Ecto neural progenitor cell (in vitro differentiated cells): ENCODE measurements at places on chromosomes 7 and 10.
A peak's percentile ranks its signal among the peaks of the same experiment; 100 is the strongest.

DNA sequence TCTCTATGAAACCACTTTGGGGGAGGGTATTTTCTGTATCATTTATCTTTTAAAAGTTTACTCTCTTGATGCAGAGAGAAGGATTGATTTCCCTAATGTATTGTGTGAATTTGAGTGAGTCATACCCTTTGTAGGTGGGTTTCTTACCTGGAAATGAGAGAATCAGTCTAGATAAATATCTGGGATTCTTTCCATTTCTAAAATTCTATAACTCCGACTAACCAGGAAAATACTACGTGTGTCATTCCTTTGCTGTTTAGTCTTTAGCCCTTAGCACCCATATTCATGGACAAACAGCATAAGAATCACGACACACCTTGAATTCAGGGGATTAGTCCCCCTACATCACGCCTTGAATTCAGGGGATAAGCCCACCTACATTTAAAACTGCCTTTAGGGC, 139.1 kb downstream of the GATA3 start:
- no peak for DNase-seq

- no peak for DNase-seq
These were observed 132.6 kb downstream of the MAPK8 start for GRCh38 chr10:48439031-48439430.

DNA sequence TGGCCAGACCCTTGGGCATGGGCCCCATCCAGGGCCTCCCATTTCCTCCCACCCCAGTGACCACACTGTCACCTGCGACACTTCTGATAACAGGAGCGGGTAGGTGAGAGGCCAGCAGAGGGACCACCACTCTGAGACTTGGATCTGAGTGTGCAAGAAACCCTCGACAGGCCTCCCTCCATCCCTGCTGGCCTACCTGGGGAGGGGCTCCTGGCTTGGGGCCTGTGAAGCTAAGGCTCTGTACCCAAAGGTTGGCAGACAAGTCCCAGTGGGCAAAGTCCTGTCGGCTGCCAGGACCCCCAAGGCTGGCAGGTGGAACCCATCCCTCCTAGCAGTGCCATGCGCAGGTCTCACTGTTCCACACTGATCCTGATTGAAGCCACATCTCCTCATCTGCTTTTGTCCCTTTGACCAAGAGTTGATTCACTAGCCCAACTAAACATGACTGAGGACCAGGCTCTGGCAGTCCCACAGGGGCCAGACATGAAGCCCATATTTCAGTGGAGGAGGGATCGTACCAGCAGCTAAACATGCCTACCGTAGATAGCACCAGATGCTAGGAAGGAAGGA, 1.2 kb upstream of the PGAM2 start:
- DNase-seq, result no peak

DNA sequence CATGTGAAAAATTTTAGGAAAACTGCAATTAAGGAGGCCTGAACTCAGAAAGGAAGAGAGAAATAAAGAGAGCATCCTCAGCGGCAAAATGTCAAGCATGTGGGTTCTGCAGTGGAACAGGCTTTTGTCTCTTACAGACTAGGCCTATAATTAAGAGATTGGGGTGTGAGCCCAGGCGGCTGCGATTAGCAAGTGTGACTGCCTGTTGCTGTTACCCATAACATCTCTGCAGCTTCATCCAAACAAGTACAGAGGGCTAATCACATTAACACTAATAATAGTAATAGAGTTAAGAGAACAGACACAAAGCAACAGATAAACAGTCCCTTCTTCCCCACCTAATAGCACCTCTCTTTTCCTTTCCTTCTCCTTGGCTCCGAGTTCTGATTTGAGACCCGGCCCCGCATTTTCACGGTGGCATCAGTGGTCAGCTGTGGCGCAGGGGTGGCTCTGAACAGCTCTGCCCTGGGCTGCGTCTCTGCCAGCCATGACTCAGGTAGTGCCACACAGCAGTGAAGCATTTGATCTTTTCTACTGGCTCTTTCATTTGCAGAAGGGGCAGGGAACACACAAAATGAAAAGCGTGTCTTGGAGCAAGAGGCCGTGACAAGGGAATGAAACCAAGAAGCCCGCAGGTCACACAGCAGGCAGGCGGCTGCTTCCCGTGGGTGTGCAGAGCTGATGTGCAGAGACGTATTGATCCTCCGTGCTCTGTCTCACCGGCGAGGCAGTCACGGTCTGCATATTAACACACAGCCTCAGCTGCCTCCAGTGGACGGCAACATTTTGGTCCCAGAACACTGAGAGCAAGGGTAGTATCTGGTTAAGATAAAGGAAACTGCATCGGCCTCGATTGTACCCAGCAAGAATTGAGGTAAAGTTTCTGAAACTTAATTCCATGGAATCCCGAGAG, 103.1 kb downstream of the KLF6 start:
- DNase-seq, result peak; percentile 55

GRCh38 chr7:154242709-154243108, 190.5 kb downstream of the DPP6 start:
- DNase-seq, result no peak

- DNase-seq, result no peak
These were observed 181.7 kb downstream of the PLXNA4 start for GRCh38 chr7:132394283-132395198.

GRCh38 chr10:20618011-20618547, 279.0 kb downstream of the NEBL start:
- no peak for DNase-seq

GRCh38 chr7:18861514-18862118, 255.8 kb downstream of the TWIST1 start:
- DNase-seq, result no peak

GRCh38 chr7:16465469-16466361, at the start of gene SOSTDC1:
SOSTDC1 (minus strand) TSS chr7:16465738; CDS start chr7:16465668, 70 bp downstream.
- no peak for DNase-seq

DNA sequence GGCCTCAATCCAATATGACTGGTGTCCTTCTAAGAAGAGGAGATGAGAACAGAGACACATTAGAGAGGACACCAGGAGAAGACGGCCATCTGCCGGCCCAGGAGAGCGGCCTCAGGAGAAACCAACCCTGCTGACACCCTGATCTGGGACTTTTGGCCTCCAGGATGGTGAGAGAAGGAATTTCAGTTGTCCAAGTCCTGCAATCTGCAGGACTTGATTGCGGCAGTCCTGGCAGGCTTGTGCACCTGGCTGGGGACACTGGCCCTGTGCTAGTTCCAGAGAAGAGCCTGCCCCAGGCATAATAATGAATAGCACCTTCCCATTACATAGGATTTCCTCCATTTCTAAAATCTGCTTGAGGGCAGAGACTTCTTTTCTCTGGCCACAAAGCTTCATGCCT, 409.9 kb upstream of the SHH start:
- DNase-seq, result peak; percentile 31

- no peak for DNase-seq
These were observed 116.6 kb upstream of the GALNT17 start for GRCh38 chr7:71015252-71015900.

GRCh38 chr10:1461016-1461415, 276.3 kb downstream of the ADARB2 start:
- no peak for DNase-seq

DNA sequence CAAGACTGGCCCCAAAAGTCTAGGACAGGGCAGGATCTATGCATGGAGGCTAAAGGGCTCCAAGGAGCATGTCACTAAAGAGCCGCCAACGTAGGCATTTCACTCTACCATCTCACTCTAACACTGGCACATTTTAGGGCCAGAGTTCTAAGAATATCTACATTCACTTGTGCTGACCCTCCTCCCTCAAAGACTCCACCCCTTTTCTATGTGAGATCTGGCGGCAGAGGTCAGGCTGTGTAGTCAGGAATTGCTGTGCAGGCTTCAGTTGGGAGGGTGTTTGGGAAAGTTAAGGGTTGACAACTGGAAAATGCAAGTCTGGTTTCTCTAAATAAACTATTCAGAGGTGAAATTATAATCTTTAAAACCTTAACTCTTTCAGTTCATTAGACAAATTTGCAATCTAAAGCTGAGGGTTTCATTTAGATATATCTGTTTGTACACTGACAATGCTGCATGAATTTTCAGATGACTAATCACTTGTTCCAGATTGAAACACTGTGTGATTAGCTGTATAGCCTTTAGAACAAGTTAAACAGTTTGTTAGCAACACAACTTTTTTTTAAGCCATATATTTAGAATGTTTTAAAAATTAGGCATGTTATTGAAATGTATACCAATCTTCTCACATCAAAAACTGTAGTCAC, 18.2 kb downstream of the LMOD2 start:
- no peak for DNase-seq

- DNase-seq, result no peak
These were observed 3.9 kb downstream of the BRAT1 start for GRCh38 chr7:2551418-2551817.

GRCh38 chr10:120805014-120805812, 45.9 kb upstream of the WDR11 start:
- no peak for DNase-seq

GRCh38 chr7:76315364-76315763, 12.9 kb downstream of the HSPB1 start:
- DNase-seq, result no peak

DNA sequence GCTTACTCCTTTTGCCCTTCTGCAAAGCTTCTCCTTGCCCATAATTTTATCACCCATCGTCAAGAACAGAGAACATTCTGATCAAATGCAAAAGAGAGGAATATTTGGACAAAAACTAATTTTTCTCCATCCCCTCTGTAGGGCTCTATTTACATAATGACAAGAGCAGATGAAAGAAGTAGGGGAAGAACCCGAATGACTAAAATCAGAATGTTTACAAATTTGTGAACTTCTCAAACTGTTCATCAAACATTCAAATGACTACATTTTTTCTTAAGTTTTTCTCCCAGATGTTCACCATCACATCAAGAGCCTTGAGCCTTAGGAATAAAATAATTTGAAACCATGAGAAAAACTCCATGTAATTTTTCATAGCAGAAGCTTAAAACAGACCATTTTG, 119.4 kb downstream of the DGKI start:
- no peak for DNase-seq

- DNase-seq, result no peak
These were observed 18.1 kb downstream of the GARS1 start for GRCh38 chr7:30612658-30613265.

- no peak for DNase-seq
These were observed 45.9 kb upstream of the IFRD1 start for GRCh38 chr7:112404321-112404720.

DNA sequence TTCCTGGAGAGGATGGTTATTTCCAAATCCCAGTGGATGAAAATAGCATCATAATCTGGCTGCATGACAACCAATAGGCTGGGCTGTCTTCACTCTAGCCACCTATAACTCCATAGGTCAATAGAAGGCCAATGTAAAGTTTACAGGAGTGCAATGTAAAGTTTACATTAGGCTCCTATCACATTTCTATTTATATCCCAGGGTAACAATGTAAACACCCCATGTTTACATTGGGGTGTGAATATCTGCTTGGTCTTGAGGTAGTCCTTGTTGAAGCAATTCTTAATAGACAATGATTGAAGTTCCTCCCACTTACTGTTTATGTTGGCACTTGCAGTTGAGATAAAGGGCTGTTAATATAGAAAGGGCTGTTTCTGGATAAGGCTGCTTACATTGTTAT, 21.5 kb downstream of the CH25H start:
- DNase-seq, result no peak

GRCh38 chr7:82605247-82605864, 161.8 kb upstream of the CACNA2D1 start:
- DNase-seq, result no peak

DNA sequence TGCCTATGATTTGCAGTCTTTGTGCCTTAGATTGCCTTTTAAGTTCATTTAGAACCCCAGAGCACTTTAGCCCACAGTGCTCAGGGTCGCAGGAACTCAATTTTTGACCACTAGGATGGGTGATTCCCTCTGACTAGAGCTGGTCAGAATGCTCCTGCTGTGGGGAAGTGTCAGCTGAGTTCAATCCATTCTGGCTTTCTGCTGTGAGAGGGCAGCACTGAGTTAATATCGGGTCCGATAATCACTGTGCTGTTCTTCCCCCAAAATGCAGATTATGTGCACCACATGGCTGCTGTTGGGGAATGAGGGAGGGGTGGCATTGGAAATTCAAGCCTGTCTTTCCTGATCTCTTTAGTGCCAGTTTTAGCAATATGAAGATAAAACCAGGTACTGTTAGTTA, 886.4 kb downstream of the DNAJB9 start:
- DNase-seq, result no peak

GRCh38 chr10:131937836-131938235, 37.0 kb downstream of the PPP2R2D start:
- no peak for DNase-seq

DNA sequence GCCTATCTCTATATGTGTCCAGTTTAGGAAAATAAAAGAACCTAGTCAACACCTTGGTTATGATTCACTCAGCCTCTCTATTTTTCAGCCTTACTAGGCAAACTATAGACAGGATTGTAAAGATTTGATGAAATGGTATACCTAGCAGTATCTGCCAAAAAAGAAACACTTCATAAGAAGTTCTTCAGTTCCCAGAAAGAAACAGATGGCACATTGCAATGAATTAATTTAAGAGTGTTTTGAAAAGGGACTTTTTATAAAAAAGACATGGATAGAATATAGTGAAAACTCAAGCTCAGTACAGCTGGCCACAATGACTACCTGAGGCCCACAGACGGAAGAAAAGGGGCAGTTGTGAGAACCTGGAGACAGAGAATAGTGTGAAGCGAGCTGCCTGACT, 40.6 kb upstream of the RTKN2 start:
- no peak for DNase-seq

DNA sequence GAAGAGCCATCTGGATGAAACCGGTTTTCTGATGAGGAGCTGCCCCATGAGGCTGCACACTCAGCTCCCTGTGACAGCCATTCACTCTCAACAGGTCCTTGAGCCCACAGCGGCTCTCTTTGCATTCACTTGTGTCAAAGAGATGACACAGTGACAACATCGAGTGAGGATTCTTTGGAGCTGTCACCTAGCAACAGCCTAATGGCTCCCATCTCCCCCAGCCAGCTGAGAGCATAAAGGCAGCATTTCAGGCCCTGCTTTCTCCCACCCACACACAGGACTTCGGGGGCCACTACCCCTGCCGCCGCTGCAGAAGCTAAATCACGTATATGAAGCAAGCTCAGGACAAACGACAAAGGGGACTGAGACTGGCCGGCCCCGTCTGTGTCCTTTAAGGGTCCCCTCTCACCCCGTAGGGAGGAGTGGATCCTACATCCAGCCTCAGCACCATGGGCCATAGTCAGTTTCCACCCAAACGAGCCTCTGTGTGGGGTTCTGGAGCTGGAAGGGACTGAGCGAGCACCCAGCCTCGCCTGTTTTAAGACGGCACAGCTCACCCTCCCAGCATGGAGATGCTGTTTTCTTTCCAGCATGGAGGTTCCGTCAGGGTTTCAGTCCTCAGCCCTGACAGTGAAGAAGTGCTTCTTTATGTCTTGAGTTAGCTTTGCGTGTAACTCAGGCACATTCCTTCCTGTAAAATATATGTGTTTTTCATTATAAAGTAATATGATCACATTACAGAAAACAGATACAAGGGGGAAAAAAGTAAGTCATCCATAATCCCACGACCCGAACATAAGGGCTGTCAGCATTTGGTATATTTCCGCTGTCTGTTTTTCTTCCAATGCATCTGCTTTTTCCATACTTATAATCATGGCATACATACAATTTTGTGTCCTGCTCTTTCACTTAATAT, 4.9 kb downstream of the CPA4 start:
- peak; percentile 55 for DNase-seq

GRCh38 chr10:5546891-5547680, 22.3 kb downstream of the CALML3 start:
- DNase-seq, result no peak
